GDM1 (cell line): ENCODE measurements at places on chromosomes 13 and 19.

DNA sequence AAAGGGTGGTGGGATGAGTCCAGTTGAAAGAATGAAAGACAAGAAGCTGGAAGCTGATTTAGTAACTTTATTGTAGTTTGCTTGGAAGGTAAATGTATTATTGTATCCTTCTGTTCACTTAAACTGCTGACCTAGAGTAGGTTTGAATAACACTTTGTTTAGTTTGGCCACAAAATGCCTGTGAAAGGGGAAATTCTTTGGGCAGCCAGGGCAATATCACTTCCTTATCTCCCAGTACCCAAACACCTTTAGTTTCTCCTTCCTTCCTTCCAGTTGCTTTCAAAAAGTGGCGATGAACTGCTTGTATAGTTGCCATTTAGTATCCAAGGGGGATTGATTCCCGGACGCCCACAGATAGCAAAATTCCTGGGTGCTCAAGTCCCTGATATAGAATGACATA is 120.1 kb downstream of the PAN3 start:
- DNase-seq = peak; percentile 34

- DNase-seq = no peak
Measured at GRCh38 chr13:95044452-95045205, 256.6 kb downstream of the ABCC4 start.

GRCh38 chr13:68872338-68872737 is 1235.3 kb upstream of the ATXN8OS start:
- no peak for DNase-seq

DNA sequence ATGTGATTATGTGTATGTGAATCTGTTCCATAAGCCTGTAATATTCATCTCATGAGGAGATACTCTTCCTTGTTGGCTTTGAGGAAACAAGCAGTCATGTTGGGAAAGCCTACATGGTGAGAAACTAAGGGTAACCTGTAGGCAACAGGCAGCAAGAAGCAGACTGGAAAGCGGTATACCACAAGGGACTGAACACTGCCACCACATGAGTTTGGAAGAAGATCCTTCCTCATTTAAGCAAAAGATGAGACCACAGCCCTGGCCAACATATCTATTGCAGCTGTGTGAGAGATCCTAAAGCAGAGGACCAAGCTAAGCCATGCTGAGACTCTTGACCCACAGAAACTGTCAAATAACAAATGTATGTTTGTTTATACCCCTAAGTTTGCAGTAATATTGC is 134.8 kb downstream of the B3GLCT start:
- DNase-seq = no peak

DNA sequence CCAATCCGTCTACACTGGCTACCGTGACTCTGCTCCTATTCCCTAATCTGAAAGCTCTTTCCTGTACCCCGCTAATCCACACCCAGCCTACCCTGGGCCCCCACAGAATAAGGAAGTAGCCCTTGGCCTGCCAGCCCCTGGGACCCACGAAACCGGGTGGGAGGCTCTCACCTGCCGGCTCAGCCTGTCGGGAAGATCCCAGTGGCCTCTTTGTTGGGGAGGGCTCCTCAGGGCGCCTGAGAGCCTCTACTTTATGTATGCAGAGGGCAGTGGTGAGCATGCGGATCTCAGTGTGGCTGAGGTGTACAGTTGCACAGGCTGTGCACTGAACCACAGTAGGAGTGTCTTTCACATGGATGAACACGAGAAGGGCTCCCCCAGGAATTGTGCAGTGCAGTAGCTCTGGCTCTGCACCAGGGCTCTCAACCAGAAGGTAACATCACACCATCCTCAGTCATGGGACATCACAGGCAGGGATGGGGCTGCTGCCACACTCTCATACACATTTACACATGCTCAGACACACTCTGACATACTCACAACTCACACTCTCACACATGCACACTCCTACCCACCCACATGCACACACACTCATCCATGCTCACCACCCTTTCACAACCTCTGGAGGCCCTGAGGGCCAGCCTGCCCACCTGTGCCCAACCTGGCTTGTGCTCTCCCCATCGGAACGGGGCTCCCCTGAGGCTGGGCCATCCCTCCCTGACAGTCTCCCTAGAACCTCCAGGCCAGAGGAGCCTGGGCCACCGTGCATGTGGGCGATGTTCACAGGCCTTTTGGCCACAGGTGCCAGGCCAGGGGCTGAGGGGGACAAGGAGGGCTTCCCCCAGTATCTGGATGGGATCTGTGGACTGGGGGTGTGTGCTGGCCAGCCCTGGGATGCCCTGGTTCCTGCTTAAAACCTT is 135.0 kb downstream of the URI1 start:
- no peak for DNase-seq

GRCh38 chr19:43858174-43858573 is 31.1 kb downstream of the ZNF283 start:
- DNase-seq = no peak

DNA sequence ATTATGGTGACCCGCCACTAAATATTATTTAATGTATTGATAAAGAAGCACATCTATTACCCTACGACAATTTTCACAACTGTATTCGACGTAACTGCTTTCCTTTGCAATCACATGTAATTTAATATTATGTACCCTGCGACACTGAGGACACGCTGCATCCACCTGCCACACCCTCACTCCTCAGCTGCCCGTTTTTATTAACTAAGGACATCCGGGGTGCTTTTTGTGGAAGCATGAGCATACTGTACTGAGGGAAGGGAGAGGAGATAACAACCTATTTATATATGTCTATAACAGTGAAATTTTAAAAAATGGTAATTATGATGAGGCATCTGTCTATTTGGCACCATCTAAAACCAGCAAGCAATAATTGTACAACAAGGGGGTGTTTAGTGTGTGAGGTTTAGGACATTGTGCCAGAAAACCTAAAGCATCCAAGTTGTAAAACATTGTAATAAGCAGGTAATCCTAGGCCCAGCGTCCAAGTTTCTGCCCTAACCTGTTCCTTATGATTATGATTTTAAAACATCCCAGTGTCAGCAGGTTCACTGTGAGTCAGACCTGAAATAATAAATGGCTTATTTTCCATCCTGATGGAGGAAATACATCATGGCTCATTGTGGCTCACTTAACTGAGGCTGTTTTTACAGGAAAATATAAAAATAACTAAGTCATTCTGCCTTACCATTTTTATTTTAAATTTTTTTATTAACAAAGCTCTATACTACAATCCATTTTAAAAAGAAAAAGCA is 56.3 kb downstream of the FOXO1 start:
- no peak for DNase-seq

DNA sequence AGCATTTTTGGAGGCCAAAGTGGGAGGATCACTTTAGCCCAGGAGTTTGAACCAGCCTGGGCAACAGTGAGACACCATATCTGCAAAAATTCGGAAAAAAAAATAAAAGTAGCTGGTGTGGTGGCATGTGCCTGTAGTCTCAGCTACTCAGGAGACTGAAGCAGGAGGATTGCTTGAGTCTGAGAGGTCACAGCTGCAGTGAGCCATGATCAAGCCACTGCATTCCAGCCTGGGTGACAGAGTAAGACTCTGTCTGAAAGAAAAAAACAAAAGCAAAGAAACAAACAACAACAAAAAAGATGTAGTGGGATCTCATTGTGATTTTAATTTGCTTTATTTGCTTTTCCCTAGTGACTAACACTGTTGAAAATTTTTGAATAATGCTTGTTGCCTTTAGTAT is 394.7 kb upstream of the KLHL1 start:
- no peak for DNase-seq

GRCh38 chr13:95564091-95564490 is 11.6 kb downstream of the CLDN10 start:
- no peak for DNase-seq

DNA sequence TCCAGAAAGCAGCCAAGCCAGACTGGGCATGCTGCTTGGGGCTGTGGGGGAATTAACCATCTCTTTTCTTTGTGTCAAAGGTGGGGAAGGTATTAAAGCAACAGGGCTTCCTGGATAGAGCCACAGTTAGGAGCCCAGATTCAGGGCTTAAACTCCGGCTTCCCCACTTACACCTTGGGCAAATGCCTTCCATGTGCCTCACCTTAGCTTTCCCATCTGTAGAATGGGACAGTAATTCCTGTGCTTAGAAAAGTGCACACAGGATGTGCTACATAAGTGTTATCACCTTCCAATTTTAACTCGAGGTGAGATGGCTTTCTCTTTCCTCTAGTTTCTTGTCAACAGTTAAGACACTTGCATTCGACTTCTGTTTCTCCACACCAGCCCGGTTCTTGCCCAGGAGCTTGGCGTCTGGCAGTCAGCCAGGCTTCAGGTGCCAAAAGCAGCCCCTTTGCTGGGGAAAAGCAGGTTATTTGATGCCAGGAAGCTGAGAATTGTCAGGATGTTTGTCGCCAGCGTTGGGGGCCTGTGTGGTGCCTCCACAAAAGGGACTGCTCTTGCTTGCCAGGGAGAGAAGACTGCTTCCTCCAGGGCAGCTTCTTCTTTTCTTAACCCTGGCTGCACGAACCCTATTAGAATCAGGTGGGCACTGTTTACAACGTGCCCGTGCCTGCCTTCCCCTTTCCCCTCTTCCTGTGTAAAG is 79.2 kb downstream of the SIPA1L3 start:
- DNase-seq = peak; percentile 50

DNA sequence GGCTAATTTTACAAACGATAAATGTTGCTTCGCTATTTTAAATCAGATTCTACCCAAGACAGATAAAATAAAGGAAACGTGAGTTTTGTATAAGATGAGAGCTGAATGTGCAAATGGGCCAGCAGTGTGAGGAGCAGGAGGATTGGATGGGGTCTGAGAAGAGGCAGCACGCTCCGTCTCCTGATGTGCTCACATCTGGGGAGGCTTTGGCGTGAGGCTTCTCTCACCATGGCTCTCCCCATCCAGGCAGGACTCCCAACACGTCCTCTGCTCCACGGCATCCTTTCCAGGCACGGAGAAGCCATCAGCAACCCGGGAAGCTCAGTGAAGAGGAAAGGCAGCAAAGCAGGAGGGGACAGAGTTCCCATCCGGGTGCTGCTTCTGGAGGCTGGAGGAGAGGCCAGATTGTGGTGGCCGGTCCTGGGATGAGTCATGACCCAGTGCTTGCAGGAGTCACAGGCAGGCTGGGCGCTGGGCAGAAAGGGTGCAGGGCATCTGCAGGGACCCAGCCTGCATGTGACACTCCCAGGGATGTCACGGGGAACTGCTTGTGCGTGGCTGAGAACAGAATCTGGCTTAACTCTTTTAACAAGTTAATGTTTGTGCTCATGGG is 47.5 kb downstream of the ZNF536 start:
- no peak for DNase-seq

- DNase-seq = no peak
Measured at GRCh38 chr13:73388586-73388985, 329.8 kb downstream of the KLF5 start.

DNA sequence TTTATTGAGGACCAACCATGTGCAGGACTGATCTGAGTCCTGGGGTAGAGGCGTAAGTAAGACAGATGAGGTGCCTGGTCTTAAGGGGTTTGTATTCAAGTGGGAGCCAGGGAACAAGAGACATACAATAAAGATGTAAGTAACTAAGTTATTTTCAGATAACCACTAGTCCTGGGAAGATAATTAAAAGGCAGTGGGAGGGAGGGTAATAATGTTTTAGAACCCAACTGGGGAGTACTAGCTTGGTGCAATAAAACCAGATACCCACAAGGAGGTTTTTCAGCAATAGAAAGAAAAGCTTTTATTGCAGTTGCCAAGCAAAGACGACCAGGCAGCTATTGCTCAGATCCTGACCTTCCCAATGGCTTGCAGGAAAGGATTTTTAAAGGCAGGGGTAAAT is 893.7 kb downstream of the UQCRFS1 start:
- DNase-seq = no peak

DNA sequence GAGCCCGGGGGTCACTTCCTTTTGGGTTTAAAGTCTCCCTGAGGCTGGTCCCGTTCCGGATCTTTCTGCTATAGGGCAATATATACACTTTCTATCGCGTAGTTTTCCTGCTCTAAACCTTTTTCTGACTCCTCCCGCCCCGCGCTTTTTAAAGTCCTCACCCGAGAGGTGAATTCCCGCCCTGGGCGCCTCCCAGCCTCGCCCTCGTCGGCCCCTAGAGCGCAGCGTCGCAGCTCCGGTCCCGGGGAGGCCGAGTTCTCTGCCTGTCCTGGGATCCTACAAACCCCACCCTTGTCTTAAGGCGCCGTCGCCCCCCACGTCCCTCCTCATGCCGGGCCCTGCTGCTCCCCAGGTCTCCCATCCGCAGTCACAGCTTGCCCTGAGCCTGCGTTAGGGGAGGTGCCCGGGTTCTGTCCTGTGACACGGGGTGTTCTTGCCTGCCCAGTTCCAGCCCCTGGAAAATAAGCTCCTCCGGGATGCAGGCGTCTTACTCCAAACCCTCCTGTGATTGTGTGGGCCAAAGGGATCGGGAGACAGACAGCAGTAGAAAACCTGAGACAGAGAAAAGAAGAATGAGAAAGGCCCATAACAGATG is 491 bp downstream of the ZNF525 start:
- no peak for DNase-seq

DNA sequence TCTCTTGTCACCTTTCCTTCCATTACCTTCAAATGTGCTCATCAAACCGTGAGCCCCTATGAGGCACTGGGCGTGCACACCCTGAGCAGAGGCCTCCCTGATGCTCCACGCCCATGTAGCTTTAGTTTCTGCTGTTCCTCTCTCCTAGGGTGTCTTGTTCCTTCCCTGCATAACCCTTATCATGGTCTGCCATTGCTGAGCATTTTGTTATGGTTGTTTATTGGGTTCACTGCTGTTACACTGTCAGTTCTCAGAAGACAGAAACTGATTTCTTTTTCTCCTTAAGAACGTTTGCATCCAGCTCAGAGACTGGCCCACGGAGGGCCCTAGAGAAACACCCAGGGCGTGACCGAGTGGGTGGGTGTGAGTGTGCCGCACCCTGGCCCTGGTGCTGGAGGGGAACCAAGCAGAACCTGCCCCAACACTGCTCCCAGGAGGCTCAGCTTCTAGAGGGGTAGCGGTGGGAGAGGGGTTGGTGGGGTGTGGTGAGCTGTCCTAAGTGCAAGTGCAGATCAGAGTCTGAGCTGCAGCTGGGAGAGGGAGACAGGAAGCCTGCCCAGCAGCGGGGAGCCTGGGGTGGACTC is 61.4 kb upstream of the URI1 start:
- DNase-seq = no peak

GRCh38 chr13:95497381-95497807 is 55.1 kb upstream of the CLDN10 start:
- peak; percentile 83 for DNase-seq

- DNase-seq = no peak
Measured at GRCh38 chr13:105059786-105060185, 1475.7 kb downstream of the EFNB2 start.

- DNase-seq = no peak
Measured at GRCh38 chr13:66557357-66557756, 672.8 kb downstream of the PCDH9 start.

DNA sequence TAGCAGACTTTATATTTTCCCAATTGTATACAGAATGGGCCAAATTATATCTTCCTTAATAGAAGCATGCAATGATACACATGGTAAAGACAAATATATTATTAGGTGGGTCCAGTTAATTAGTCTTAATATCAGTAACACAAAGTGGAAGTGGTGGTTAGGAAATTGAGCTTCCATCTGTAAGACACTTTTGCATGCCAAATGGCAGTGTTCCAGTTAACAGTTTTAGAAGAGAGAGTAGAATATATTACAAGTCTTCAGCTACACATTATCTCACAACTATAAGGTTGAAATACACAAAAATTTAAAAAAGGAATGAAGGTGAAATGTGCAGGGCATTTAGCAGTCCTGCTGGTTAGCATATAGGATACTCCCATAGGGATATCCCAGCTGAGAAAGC is 536.5 kb downstream of the PCDH9 start:
- no peak for DNase-seq

GRCh38 chr19:6797646-6798045 is 25.1 kb downstream of the VAV1 start:
- no peak for DNase-seq

GRCh38 chr13:30580852-30581502 is 36.7 kb upstream of the USPL1 start:
- no peak for DNase-seq

- DNase-seq = no peak
Measured at GRCh38 chr13:45872566-45872965, 21.0 kb upstream of the SIAH3 start.
